ENCODE measurements at places on chromosomes 11 and 22.

GRCh38 chr11:8080069-8080670 lies 841 bp upstream of the TUB start:
- DNase-seq: no peak

DNA sequence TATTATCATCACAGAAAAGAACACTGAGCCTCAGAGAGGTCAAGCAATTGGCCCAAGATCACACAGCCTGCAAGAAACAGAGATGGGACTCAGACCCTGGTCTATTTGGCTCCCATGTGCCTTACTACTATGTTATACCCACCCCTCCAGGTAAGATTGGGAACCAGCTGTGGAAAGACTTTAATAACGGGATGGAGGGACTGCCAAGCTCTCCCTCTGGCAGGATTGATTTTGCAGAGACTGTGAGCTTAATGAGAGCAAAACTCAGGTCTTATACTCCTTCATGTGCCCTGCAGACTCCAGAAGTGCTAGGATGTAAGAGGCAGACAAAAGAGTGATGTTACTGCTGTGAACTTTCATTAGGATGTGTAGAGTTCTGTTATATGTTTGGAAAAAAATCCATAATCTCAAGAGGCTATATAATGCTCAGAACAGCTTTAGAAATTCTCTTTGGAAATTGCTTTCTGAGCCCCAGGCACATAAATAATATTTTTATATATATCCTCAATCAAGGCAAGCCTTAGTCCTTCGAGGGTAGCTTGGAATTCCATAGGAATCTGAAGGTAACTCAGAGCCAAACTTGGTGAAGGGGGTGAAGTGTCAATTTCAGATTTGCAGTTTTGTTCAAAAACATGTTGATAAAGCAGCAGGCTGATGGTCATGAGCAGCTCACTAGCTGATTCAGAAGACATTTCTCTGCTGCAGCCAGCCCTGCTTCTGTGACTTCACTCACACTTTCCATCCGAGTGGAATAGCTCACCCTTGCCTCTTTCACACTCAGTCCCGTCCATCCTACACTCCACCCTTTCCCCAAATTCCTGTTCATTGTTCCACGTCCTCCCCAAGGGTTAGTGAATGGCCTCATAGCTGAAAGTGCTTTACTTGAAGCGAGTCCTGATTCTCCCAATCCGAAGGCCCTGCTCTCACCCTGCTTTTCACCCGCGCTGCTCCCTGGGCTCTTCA lies 188.8 kb downstream of the SNX19 start:
- DNase-seq: no peak

DNA sequence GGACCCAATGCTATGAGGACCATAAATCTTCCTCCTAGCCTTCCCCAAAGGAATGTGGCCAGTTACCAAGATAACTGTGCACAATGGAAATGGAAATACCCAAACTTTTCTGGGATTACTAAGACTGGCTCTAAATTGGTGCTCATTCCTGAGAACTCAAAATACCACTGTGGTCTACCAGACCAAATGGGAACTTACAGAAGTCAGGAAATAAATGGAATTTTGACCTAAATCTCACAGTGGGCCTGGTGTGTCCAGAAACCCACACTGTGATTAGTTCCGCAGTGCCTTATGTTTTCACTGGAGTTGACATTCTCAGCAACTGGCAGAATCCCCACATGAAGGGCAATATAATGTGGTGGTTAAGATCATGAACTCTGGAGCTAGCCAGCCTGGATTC lies 99.4 kb upstream of the ZC3H12C start:
- no peak for DNase-seq

DNA sequence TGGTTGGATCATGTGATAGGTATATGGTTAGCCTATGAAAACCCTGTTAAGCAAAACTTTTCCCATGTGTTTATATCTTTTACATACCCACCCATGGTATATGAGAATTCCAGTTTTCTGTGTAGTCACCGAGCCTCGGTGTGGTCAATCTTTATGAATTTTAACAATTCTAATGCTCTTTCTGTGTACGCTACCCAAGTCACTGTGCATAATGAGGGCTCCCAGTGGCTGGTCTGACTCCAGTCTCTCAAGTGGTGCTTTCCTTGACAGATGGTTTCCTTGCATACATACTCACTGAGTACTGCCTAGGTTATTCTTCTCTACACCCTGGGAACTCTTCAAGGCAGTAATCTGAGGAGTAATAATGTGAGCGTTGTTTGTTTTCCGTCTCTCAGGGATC lies 17.6 kb downstream of the MUC15 start:
- no peak for DNase-seq

DNA sequence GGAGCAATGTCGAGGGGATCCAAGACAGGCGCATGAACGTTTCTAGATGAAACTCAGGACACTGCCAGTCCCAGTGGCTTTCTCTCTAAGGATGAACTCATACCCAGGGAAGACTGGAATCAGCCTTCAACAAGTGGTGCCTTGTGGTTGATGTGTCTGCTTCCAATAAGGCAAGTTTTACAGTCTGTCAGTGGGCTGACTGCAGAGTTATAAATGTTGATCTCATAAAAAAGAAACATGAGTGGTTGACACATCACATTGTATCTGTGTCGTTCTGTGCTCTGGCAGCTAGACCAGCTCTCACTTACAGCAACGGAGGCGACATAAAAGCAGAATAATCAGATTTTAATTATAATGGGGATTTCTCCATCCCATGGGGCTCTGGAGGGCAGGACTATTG lies 96.7 kb downstream of the SNX19 start:
- no peak for DNase-seq

DNA sequence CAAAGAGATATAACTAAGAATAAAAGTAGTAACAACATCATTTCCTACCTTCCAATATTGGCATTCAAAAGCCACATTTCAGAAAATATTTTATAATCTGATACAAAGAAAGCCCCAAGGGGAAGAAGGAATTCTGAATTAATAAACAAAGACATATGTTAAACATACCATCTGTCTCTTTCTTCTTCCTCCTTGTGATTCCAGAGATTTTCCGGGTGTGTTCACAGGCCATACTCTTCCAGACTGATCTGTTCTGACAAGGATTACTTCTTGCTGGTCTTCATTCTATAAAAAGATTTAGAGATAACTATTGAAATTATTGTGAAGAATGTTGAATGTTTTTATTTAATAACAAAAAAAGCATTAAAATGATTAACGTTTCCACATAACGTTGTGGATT lies 65.0 kb downstream of the CWF19L2 start:
- no peak for DNase-seq

DNA sequence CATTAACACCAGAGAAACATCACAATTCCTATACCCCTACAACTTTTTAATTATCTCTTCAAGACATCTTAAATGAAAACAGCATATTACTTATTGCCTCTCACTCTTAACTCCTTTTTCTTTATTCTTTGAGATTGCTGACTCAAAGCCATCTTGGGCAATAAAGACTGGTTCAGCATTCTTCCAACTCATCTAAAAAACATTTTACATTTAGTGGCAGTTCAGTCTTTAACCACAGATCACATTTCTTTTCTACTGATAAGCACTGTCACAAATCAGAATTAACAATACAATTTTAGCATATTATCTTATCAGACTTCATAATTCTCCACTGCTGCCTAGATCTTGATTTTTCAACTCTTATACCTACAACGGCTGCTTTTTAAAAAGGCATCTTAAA lies 34.0 kb downstream of the SIK3 start:
- DNase-seq: no peak

DNA sequence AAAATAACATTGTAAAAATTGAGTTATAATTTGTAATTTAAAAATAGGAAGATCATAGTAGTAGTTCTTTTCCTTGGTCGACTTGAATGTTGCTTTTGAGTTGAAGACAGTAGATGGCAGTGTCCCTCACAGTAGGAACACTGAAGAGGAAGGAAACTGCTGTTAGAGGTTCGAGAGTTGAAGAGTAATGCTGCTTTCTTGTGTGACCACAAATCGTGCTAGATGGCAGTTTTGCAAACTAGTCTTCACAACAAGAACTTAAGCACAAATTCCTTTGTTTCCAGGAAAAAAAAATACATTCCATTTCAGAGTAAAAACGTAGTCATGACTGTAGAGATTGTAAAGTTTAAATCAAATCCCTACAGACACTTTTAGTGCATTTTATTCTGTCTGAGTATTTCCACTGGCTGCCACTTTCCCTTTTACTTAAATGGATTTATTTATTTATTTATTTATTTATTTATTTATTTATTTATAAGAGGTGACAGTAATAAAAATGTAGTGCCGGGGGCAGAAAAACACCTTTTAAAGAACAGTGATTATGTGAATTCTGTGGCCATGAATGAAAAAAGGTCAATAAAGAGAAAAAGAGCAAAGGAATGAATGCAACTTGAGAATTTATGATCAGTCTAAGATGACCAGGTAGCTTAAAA lies 54.6 kb downstream of the SPECC1L start:
- peak; percentile 45 for DNase-seq

DNA sequence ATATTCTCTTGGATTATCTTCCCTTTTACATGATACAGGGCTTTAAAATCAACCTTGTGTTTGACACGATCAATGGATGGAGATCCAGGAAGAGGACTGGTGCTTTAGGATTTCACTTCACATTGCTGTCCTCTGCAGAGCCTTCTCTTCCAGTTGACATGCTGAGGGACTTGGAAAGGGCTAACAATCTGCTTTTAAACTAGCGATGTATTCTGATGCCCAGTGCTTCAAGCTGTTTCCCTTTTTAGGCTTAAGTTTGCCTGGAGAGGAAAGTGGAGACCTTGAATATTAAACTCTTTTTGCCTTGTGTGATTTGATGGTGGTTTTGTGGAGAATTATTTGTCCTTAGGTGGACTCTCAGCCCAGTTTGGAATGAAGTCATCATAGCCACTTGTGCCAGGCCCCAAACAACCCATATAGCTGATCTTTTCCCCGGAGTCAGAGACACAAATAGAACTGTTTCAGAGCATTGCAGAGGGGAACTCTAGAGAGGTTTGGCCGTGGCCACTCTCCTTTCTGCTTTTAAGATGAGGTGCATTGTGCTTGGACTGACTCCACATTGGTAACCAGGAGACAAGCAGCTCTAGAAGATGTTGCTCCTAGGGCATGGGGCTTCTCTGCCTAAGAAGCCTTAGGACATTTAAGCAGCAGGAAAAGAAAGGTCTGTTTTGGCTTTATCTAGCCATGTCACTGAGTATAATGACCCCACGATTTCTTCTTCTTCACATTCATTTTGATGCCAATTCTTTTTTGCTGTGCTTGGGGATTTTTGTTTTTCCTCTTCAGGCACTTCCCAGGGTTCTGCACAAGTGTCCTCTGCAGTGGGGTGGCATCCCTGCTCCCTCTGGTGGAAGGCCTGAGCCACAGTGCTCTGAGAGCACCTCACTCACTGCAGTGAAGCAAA lies 152.8 kb downstream of the NCAM1 start:
- DNase-seq: peak; percentile 60
